ENCODE measurements at places on chromosomes 4 and X. TPM values are rescaled to one million over a fixed set of nuclear protein-coding genes. Genes with fewer than 3 reads are reported as not detected.

The TMPRSS11A gene
- total RNA-seq = not detected

- no peaks in the 10 kb centered on the region for H3K36me3 ChIP-seq
- H3K27me3 ChIP-seq = no peaks in the 10 kb centered on the region
- H3K4me3 ChIP-seq = no peak overlapping the region
- DNase-seq = no peak
- no peak overlapping the region for H3K27ac ChIP-seq
These were observed 56.6 kb downstream of the AFM start for GRCh38 chr4:73538162-73538561.

The RNF150 gene
- 0.04 TPM for total RNA-seq

DNA sequence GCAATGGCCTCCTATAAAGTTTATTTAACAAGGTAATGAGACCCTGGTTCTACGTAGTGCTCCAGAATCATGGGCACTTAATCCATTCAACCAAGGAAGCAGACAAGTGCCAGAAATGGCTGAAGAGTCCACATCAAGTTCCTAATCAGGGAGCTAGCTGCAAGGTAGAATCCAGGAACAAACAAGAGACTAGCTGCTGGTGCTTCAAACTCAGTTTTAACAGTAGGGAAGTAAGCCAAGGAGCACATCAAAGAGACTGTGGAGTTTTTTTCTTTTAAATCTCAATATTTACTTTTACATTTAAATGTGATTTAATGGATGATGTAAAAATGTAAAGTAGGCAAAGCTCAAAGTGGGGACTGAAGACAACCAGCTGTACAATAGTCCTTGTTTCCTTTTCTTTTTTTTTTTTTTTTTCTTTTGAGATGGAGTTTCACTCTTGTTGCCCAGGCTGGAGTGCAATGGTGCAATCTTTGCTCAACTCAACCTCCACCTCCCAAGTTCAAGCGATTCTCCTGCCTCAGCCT, 630.4 kb downstream of the CCSER1 start:
- H3K36me3 ChIP-seq = no peaks in the 10 kb centered on the region
- H3K27me3 ChIP-seq = no peaks in the 10 kb centered on the region
- H3K4me1 ChIP-seq = no peaks in the 10 kb centered on the region

DNA sequence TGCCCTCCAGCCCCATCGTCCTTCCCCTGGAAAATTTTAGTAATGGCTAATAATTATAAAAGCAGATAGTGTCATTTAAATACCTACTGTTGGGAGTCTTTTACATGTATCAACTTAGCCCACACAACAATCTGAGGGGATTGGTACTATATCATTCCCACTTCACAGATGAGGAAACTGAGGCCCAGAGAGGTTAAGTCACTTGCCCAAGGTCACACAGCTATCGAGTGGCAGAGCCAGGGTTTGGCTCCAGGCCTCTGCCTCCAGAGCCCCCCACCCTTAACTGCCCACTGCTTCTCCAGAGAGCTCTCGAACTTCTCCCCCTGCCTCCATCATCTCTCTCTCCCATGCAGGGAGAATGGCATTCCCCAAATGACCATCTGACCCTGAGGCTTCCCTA, 7.4 kb downstream of the C4orf50 start:
- no peak for DNase-seq
- H3K4me1 ChIP-seq = no peaks in the 10 kb centered on the region
- no peak overlapping the region for H3K27ac ChIP-seq
- H3K36me3 ChIP-seq = no peaks in the 10 kb centered on the region
- no peak overlapping the region for H3K4me3 ChIP-seq
- peaks cover under 1% of the 10 kb centered on the region for H3K27me3 ChIP-seq

GRCh38 chr4:105434940-105435339, 38.9 kb downstream of the PPA2 start:
- H3K4me1 ChIP-seq = no peaks in the 10 kb centered on the region
- H3K27ac ChIP-seq = no peak overlapping the region
- no peaks in the 10 kb centered on the region for H3K27me3 ChIP-seq
- DNase-seq = no peak
- peaks cover 48% of the 10 kb centered on the region for H3K36me3 ChIP-seq
- H3K4me3 ChIP-seq = no peak overlapping the region

Measured in K562 (cell line).